ENCODE measurements at places on chromosomes 12 and 14.

DNA sequence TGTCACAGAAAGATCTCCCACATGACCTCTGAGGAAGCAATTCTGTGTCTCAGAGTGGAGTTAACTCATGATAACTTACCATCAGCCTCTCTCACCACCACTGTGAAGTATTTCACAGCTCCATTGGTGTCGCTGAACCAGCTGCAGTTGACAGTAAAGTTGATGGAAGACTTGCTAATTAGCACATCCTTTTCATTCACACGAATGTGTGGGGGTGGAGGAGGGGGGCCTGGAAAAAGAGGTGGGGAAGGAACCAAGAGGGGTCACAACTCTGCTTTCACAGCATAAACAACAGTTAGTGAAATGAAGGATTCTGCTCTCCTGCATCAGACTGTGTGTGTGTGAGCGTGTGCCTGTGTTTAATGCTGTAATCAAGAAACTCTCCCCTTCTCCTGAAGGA, 82.1 kb downstream of the PTPRB start:
- no peak for DNase-seq

DNA sequence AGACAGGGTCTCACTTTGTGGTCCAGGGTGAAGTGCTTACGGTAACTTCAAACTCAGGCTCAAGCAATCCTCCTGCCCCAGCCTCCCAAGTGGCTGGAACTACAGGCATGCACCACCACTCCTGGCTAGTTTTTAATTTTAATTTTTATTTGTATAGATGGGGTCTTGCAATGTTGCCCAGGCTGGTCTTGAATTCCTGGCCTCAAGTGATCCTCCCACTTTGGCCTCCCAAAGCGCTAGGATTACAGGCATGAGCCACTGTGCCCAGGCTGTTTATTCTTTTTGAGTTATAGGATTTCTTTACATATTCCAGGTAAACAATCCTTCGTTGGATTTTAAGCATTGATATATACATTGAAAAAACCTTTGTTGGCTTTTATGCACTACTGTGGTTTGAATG, 26.7 kb downstream of the SOCS2 start:
- DNase-seq, result no peak

DNA sequence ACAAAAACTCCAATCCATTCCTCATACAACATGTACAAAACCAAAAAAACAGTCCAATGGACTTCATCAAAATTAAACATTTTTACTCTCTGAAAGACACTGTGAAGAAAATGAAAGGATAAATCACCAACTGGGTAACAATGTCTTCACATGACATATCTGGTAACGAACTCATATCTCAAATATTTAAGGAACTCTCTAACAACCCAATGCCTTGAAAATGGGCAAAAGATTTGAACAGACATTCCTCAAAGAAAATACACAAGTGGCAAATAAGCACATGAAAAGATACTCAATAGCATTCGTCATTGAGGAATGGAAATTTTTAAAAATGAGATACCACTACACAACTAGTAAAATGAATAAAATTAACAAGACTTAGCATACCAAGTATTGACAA, 198.7 kb upstream of the RASSF8 start:
- no peak for DNase-seq

- DNase-seq, result no peak
Measured at GRCh38 chr14:99706107-99706900, 22.2 kb downstream of the CYP46A1 start.

DNA sequence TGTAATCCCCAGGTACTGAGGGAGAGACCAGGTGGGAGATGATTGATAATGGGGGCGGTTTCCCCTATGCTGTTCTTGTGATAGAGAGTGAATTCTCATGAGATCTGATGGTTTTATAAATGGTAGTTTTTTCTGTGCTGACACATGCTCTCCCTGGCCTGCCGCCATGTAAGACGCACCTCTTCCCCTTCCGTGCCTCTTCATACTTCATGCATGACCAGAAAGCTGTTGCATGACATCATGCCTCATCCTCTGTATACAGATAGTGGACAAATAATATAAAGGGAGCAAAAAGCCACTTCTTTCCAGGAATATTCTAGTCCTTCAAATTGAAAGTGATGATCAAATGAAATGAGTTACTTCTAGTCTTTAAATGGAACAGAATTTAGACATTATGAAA, 47.3 kb upstream of the LRIG3 start:
- no peak for DNase-seq

DNA sequence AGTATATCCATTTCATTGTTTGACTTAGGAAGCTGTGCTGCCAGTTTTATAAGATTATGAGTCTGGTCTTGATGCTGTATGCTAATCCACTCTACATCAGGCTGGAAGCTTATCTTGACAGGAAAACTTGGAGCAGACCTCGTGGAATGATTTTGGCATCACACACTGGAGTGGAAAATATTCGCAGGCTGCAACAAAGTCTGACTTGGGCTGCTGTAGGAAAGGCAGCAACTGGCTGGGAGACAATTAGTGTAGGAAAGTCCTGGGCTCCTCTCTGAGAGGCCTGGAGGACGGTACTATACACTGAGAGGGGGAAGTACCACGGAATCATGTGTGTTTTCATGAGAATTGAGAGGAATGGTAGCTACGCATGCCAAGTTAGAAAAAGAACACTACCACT, 383.7 kb downstream of the ETNK1 start:
- DNase-seq, result peak; percentile 62

DNA sequence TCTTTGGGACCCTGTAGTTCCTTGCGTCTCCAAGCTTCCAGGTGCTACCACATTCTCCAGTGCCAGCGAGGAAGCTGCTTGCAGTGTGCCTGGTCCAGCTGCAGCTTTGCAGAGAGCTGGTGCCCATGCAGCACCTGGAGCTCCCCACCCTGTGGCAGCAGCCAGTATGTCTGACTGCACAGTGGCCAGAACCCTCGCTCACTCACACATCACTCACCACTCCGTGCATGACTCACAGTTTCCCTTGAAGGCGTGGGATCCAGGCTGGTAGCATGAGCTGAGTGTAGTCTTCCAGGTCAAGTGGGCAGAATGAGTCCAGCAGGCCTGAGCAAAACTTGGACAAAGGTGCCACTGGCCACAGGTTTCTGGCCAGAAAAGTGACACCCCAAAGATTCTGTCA, 33.6 kb downstream of the SDR9C7 start:
- no peak for DNase-seq

- DNase-seq, result no peak
Measured at GRCh38 chr14:60815371-60815770, 80.8 kb downstream of the MNAT1 start.

DNA sequence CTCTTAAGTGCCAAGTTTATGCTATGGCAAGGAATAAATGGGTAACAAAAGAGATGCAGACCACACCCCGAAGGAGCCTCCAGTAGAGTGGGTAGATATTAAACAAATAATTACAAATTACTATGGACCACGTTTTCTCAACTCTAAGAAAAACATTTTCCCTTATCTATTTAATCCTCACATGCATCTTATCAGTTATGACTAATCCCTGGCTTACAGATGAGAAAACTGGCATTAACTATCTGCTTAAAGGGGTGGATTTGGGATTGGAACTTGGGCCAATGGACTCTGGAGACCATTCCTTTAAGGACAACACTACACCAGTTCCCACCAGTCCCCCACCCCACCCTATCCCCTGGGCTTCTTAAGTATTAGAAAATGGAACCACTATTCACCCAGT, 26.3 kb downstream of the PPM1H start:
- DNase-seq, result no peak

GRCh38 chr12:132486168-132486567, 3.8 kb upstream of the FBRSL1 start:
- no peak for DNase-seq

- no peak for DNase-seq
Measured at GRCh38 chr12:91326058-91327027, 143.7 kb upstream of the DCN start.

DNA sequence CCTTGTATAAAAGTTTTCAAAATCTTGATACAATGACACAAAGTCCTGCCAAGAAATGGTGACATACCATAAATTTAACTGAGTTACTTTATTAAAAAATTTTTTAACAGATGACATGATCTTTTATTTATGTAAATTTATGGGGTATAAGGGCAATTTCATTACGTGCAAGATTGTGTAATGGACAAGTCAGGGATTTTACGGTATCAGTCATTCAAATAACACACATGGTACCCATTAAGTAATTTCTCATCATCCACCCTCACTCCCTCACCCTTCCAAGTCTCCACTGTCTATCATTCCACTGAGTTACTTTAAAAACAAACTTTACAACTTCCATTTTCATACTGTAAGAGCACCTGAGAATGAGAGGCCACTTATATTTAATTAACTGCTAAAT, 37.4 kb downstream of the SPTLC2 start:
- DNase-seq, result no peak

DNA sequence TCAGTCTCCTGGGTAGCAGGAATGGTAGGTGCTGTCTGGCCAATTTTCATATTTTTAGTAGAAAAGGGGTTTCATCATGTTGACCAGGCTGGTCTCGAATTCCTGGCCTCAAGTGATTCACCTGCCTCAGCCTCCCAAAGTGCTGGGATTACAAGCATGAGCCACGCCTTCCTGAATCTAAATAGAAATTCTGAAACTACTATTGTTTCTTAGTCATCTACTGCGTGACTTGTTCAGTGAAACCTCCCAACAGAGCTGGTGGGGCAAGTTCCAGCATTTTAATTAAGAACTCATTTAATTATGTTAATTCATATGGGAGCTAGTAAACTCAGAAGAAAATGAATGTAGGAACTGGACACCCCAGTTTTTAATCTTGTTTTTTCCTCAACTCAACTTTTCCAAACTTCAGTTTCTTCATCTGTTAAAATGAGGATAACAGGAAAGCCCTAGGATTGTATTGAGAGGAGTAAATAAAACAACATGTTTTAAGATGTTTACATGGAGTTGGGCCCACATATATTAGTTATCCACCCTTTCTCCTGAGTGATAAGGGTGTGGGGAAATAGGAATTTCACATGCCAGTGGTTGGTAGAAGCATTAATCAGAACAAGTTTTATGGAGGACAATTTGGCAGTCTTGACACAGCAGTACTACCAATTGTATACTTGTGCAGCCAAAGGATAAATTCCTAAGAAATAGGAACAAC, 335.8 kb upstream of the E2F7 start:
- no peak for DNase-seq

- DNase-seq, result no peak
Measured at GRCh38 chr12:13937735-13938134, 43.7 kb downstream of the GRIN2B start.

GRCh38 chr14:80572666-80573065, 361.4 kb upstream of the DIO2 start:
- DNase-seq, result no peak

- no peak for DNase-seq
Measured at GRCh38 chr12:115606040-115606439, 671.5 kb downstream of the MED13L start.

- no peak for DNase-seq
Measured at GRCh38 chr12:120474616-120474960, 5.0 kb upstream of the SRSF9 start.

DNA sequence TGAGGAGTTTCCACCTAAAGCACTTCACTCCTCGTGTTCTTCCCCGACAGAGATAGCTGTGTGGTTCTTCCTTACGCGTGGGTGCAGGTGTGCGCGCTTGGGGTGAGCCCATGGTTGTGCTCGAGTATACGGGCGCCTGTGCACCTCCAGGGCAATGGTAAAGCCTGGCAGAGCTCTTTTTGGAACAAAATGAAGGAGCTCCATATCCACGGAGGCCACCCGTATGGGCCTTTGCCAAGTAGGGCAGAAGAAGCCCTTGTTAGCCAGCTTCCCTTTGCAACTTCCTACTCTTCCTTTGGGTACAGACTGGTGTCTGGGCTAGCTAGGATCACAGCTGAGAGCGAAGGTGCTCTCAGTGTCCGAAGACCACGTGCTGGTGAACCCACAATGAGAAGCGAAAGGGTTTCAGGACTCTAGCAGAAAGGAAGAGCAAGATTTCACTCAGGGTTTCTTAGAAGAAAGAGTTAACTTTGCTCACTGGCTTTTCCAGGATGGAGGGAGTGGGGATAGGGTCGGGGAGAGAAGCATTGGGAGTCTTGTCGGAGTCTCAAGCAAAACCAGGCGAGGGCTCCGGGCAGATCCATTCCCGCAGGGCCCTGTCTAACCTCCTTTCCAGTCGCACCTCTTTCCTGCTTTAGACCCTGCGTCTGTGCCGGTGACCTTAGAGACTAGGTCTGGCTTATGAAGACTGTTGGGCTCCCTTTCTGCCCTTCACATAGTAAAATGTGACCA, 960 bp upstream of the LRFN5 start:
- DNase-seq, result no peak

DNA sequence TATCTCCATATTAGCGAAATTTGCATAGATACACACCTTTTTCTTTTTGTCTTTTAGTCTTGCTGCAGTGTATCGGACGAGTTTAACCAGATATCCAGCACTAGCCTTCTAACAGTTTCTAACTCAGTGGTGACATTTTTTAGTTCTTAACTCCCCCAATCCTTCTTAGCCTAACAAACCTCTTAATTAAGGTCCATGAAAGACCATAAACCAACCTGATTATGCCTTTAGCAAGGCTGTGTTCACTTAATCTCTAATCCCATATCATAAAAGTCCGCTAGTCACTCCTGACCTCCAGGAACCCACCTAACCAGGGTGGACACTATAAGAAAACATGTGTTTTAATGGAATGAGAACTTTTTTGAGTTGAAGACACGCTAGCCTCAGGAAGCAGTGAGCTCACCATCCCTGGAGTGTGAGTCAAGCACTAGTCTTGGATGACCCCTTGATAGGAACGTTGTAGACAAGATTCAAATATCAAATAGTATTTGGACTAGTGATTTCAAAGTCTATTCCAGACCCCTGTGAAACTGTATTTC, 9.5 kb downstream of the CDKN1B start:
- no peak for DNase-seq

- peak; percentile 82 for DNase-seq
Measured at GRCh38 chr12:45336331-45336730, 120.4 kb downstream of the ANO6 start.

- DNase-seq, result no peak
Measured at GRCh38 chr12:42235426-42235825, 2.6 kb downstream of the YAF2 start.

GRCh38 chr14:52827426-52827825, 36.0 kb upstream of the GNPNAT1 start:
- no peak for DNase-seq

GRCh38 chr12:66156654-66157053, 13.1 kb downstream of the TMBIM4 start:
- DNase-seq, result no peak

DNA sequence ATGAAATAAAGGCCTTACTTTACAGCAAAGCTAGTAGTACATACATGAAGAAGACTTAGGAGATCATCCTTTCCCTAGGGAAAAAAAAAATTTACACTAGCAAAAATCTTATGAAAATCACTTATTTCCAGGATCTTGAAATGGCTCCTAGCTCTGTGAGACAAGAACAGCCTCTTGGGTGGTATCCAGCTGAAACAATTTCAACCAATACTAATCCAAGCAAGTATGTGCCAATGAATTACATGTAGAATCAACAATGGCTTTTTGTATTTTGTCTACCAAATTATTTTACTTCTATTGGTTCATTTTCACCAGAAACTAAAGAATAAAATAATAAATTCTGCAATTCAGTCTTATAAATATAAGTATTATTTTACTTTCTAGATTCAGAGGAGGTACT, 2.7 kb upstream of the SLCO1A2 start:
- no peak for DNase-seq
